Activated CD4-positive, alpha-beta T cell treated with anti-CD3 and anti-CD28 coated beads for 36 hours (primary cell): ENCODE measurements at places on chromosomes 16 and 17.

DNA sequence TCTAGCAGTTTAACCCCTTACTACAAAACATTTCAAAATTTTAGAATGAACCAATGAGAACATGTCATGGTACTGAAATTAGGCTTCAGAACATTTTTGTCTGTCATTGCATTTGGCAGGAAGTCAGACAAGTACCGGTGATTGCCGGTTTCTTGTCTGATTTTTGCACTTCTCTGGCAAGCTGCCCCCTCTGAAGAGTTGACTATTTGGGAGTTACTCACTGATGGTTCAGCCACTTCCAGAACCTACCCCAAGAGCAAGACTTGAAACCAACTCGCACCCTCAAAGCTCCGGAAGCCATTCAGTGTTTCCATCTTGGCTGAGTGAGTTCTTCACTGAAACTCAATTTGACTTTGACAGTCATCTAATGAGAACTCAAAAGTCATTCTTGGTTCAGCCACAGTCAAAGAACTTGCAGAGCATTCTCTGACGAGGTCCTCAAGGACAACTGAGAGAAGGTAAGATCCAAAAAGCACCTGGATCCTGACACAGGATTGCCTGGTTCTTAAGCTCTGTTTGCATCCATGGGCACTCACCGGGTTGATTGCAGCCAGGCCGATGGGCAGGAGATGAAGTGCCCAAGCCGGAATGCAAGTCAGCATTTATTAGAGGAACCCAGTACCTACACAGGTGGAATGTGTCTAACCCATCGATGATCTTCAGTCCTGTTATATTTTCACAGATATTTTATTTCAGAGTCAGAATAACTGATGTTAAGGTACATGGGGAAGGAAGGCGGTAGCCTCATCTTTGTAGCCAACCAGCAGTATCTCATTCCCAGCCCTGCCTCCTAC lies 93.6 kb downstream of the USP22 start:
- DNase-seq, result peak; percentile 60
- H3K27me3 ChIP-seq, result peaks cover 23% of the 10 kb centered on the region
- H3K4me1 ChIP-seq, result peaks cover 8% of the 10 kb centered on the region
- H3K36me3 ChIP-seq, result no peaks in the 10 kb centered on the region

DNA sequence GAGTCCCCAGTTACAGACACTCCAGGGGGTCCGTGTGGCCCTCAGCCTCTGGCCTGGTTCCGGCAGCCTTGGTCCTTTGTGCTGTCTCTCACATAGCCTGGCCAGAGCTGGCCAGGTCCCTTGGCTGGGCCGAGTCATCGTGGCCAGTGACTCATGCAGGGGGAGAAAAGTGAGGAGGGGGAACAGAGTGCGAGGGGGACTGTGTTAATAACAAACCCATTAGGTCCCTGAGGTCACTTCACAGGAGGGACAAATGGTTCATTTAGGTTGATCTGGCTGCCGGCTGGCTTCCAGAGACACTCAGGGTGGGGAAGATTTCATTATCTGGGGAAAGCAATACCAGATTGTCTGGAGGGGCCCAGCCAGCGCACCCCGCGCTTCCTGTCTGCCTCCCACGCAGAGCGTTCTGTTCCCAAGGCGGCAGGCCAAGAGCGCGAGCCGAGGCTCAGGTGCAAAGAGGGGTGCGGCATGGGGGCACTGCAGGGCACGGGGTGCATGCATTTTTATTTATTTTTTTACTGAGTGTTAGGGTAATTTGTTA lies 223.1 kb downstream of the SEC14L1 start:
- peak; percentile 65 for DNase-seq
- H3K36me3 ChIP-seq, result no peaks in the 10 kb centered on the region
- peak overlapping the region; percentile 21 for H3K27ac ChIP-seq
- peaks cover 54% of the 10 kb centered on the region for H3K4me1 ChIP-seq

DNA sequence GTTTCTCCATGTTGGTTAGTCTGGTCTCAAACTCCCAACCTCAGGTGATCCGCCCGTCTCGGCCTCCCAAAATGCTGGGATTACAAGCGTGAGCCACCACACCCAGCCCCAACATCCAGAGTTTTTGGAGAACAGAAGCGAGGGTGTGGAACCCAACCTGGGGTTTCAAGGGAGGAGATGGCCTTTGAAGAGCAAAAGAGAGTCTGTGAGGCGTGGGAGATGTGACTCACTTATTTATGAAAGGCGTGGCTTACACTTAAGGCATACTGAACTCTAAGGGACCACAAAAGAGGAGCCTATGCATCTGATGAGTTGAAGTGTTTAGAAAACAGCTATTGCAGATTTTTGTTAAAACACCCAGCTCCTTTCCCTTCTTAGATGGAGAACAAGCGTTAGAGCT lies 18.9 kb downstream of the ARSG start:
- H3K36me3 ChIP-seq, result peaks cover 10% of the 10 kb centered on the region
- H3K4me1 ChIP-seq, result peaks cover 55% of the 10 kb centered on the region
- H3K4me3 ChIP-seq, result no peak overlapping the region
- no peak overlapping the region for H3K27ac ChIP-seq
- peak; percentile 73 for DNase-seq
- H3K27me3 ChIP-seq, result no peaks in the 10 kb centered on the region

DNA sequence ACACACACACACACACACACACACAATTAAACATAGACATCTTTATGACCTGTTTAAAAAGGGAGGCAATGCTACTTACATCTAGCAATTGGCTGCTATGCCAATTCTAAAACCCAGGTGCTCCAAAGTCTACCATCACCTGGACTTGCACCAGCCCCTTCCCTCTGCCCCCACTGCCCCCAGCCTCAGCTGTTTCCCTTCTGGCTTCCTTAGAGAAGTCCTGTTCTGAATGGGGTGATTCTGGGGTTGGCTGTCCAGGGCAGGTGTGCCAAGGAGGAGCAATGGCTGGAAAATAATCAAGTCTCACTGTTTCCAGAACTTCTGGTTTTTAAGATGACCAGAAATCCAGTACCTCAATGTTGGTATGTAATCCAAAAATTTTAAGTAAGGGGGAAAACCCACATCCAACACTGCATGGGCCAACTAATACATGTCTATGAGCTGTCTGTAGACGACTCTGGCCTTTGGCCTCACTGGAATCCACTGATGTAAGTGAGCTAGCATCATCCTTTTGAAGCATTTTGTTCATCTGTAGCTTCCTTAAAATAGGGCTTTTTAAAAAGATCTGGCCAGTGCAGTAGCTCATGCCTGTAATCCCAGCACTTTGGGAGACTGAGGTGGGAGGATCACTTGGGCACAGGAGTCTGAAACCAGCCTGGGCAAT lies 2.1 kb downstream of the IFT20 start:
- no peaks in the 10 kb centered on the region for H3K27me3 ChIP-seq
- peaks cover 40% of the 10 kb centered on the region for H3K4me1 ChIP-seq
- H3K27ac ChIP-seq, result no peak overlapping the region
- no peak for DNase-seq
- H3K36me3 ChIP-seq, result peaks cover 13% of the 10 kb centered on the region
- peak overlapping the region; percentile 96 for H3K4me3 ChIP-seq

DNA sequence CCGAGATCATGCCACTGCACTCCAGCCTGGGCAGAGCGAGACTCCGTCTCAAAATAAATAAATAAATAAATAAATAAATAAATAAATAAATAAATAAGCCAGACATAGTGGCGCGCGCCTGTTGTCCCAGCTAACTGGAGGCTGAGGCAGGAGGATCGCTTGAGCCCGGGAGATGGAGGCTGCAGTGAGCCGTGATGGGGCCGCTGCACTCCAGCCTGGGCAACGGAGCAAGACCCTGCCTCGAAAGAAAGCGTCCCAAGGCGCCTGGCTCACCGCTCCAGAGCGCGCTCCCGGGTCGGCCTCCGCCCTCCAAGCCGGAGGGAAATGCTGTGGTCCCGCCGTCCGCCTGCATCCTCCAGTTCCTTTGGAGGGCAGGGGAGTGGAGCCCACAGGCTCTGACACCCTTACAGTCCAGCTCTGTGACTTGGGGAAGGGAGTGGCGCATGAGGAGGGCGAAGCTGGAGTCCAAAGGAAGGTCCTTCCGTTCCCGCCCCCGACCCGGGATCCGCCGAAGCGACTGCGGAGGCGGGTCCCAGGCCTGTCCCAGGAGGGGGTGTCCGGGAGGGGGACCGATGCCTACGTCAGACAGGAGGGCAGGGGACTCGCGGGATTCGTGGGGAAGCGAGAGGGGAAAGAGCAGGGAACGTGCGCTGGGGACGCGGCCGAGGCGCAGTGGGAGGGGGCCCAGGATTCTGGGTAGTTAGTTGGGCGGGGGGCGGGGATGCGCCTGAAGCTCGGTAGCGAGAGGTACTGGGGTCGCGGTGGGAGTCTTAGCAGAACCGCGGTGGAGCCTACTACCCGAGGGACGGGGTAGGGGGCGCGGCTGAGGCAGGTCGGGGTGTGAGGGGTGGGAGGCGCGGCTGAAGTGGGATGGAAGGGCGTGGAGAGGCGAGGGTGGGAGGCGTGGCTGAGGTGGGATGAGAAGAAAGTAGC lies 8.4 kb upstream of the TRPV2 start:
- no peak overlapping the region for H3K27ac ChIP-seq
- H3K4me3 ChIP-seq, result peak overlapping the region; percentile 50
- peaks cover 9% of the 10 kb centered on the region for H3K27me3 ChIP-seq

- H3K36me3 ChIP-seq, result no peaks in the 10 kb centered on the region
- no peak overlapping the region for H3K4me3 ChIP-seq
- DNase-seq, result no peak
- peaks cover 3% of the 10 kb centered on the region for H3K27me3 ChIP-seq
Measured at GRCh38 chr17:15912416-15912955, 32.4 kb upstream of the ADORA2B start.

DNA sequence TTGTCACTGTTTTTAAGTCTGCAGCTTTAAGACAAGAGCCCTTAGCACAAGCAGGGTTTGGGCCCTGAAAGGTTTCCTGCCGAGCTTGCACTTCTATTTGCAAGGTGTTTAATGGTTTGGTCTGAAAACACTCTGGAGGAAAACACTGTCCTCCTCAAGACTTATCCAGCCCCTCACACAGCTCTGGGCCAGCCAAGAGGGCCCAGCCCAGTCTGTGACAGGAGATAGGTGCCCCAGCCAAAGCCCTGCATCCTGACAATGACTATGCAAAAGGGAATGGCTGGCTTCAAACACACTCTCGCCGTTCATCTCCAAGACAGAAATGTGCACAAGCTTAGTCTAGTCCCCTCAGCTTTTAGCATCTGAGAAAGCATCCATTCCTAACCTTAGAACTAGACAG lies 26.9 kb downstream of the MPG start:
- no peaks in the 10 kb centered on the region for H3K27me3 ChIP-seq
- no peaks in the 10 kb centered on the region for H3K4me1 ChIP-seq
- no peak overlapping the region for H3K27ac ChIP-seq
- peaks cover 32% of the 10 kb centered on the region for H3K36me3 ChIP-seq
- H3K4me3 ChIP-seq, result no peak overlapping the region
- no peak for DNase-seq

DNA sequence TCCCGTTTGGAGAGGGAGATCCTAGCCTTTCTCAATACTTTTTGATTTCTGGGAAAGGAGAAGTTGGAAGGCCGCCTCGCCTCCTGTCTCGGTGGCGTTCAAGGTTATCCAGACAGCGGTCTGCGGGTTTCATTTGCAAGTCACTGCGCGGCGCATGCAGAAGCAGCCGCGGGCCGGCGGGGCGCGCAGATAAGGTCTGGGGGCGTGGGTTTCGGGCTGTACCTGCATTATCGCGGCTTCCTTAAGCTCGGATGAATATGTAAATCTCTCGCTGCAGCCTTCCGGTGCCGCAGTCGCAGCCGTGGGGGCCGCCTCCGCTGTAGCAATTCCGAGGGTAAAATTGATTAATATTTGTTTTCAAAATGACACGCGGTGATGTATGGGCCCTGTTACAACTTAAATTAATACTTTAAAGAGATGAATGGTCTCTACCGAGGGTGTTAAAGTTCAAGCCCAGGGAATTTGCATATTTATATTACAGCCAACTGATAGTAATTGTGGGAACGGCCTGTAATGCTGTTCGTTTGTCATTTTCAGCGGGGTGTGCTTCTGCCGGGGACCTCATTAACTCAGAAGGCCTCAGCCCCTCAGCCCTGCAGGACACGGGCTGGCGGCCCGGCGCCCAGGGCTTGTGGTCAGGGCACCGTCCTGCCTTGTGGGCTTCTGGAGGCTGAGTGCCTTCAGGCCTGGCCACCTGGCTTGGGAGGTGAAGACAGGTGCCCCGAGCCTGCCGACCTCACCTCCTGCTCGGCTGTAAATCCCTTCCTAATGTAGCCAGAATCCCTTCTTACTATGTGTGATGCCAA lies 99.4 kb downstream of the CYLD start:
- no peaks in the 10 kb centered on the region for H3K27me3 ChIP-seq
- peaks cover 17% of the 10 kb centered on the region for H3K4me1 ChIP-seq
- DNase-seq, result peak; percentile 61
- no peaks in the 10 kb centered on the region for H3K36me3 ChIP-seq
- H3K27ac ChIP-seq, result no peak overlapping the region
- H3K4me3 ChIP-seq, result peak overlapping the region; percentile 48

DNA sequence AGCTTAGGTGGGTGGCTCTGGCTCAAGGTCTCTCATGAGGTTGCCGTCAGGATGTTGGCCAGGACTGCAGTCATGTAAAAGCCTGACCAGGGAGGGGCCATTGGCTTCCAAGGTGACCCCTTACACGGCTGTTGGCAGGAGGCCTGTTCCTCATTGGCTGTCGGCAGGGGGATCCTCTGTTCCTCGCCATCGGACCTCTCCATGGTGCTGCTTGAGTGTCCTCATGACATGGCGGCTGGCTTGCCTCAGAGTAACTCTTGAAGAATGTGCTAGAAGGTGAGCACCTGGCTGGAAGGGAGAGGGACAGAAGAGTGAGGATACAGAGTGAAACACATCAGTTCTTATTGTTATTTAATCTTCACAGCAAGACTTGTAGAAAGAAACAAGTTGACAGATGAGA lies 4.7 kb upstream of the RPRML start:
- H3K4me3 ChIP-seq, result no peak overlapping the region
- no peak for DNase-seq
- no peak overlapping the region for H3K27ac ChIP-seq

DNA sequence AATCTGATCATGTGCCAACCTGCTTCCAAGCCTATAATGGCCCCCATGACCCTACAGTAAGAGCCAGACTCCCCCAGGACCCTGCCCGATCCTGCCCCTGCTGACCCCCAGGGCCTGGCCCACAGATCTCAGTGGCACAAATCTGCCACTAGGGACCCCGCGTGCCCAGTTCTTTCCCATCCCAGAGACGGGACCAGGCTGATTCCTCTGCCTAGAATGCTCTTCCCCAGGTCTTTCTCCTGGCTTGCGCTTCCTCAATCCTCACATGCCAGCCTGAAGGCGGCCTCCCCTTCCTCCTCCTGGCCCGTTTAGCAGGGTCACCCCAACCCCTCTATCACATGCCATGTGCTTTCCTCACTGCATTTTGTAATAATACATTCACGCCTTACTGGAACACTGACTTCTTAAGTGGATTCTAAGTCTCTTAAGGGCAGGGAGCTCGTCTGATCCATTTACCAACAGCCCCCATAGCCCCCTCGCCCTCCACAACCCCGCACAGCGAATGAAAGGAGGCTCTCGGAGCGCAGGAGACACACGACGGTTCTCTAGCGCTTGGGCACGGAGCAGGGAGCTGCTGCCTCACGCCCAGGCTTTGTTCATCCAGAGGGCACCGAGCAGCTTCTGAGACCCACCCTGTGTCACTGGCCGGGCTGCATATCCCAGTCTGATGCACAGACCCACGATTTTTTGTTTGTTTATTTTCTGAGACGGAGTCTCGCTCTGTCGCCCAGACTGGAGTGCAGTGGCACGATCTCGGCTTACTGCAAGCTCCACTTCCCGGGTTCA lies 1.2 kb downstream of the TRIM65 start:
- H3K27me3 ChIP-seq, result no peaks in the 10 kb centered on the region
- H3K4me3 ChIP-seq, result peak overlapping the region; percentile 84
- peak; percentile 34 for DNase-seq
- peaks cover 19% of the 10 kb centered on the region for H3K4me1 ChIP-seq
- H3K36me3 ChIP-seq, result peaks cover 16% of the 10 kb centered on the region

- no peak overlapping the region for H3K4me3 ChIP-seq
- no peak overlapping the region for H3K27ac ChIP-seq
- no peaks in the 10 kb centered on the region for H3K36me3 ChIP-seq
- no peak for DNase-seq
Measured at GRCh38 chr16:8381814-8382213, 208.5 kb downstream of the TMEM114 start.
